ENCODE measurements at places on chromosomes 1 and 21. TPM values are rescaled to one million over a fixed set of nuclear protein-coding genes. Genes with fewer than 3 reads are reported as not detected.

DNA sequence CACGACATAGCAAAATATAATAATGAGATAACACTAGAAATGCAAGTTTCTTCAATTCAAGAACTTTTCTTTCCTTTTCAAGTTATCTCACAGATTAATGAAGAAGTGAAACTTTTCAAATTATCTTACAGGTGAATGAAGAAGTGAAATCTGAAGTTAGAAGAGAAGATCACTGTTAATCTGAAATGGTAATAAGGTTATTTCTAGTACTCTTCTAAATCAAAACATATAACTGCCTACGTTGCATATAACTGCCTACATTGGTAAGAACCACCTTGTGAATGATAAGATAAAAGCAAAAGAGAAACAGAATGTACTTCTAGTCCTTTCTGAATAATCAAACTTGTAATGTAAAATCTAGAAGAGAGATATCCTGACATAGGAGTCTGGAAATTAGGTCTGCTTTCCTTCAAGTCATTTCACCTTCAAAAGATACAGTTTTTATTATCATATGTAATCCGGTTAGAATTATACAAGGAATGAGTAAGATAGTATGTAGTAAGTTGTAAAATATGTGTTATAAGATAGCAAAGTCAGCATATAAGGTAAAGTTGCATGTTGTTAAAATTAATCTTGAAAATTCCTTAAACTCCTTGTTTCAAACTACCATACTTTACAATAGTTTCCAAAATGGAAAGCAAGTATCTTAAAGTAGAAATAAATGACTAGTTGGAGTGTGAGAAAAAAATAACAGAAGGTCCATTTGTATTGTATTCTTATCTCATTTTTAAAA lies 522.4 kb upstream of the ZRANB2 start:
- DNase-seq, result no peak

- no peak for DNase-seq
Observed at GRCh38 chr1:99754055-99754626, 12.3 kb downstream of the FRRS1 start.

DNA sequence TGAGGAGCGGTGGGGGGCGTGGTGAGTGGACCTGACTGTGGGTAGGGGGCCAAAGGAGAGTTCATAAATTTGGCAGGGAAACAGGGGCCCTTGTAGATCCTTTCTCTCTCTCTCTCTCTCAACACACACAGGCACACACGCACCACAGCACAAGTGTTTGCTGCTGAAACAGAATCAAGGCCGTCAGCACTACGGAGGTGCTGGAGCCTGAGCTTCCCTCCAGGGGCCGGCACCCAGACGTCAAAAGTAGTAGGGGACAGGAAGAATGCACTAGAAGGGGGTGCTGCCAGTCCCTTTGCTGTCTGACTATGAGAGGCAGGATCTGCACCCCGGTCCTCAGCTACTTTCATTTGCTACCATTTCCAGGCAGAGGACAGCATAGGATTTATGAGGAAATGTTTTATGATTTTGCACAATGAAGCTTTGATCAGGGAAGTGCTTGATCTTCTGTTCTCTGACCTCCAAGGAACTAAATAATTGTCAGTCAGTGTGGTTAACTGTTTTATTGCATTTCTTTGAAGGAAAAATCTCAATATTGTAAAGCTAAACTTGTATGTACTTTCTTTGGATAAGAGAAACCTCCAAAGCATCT lies 74.3 kb upstream of the FAM3B start:
- DNase-seq, result no peak

- no peak for DNase-seq
Observed at GRCh38 chr1:24754229-24754628, 9.0 kb downstream of the CLIC4 start.

GRCh38 chr1:53037159-53037558 lies 24.9 kb upstream of the PODN start:
- no peak for DNase-seq

- no peak for DNase-seq
Observed at GRCh38 chr1:54804471-54805132, 3.5 kb upstream of the TTC22 start.

Gene DMRTA2
- polyA plus RNA-seq, result 0.10 TPM
